ENCODE measurements at places on chromosomes 4 and X.

- DNase-seq, result no peak
Measured at GRCh38 chr4:39045827-39046221, 13.6 kb upstream of the TMEM156 start.

- no peak for DNase-seq
Measured at GRCh38 chrX:151779258-151779657, 44.7 kb downstream of the CNGA2 start.

GRCh38 chr4:2545321-2546013 lies 9.0 kb downstream of the FAM193A start:
- DNase-seq, result no peak

GRCh38 chr4:143390764-143391163 lies 54.1 kb downstream of the GAB1 start:
- no peak for DNase-seq

DNA sequence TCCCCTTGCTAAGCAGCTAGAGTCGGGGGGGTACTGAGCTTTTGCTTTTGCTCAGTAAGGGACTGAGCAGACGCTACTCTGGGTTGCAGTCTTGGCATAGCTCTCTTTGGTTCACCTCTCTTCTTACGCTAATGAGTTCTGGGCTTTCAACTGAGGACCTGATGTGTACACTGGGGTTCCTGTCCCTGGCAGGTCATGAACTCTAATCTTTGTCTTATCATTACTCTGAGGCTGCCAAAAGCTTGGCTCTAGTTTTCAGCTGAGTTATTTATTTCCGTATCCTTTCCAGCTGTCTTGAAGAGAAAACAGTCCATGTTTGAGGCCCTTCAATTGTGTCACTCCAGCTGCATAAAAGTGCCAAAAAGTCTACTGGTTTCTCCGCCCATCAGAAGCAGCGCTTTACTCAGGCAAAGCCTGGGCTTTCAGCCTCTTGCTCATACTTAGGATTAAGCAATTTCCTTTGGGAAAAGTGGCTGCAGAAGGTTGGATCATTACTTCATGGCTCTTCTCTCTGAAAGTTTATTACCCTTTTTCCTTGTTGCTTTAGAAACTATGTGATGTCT lies 121.0 kb upstream of the STOX2 start:
- DNase-seq, result no peak

GRCh38 chr4:15695729-15696128 lies 7.1 kb upstream of the BST1 start:
- DNase-seq, result no peak

- DNase-seq, result no peak
Measured at GRCh38 chrX:71637848-71638247, 19.5 kb upstream of the CXCR3 start.

DNA sequence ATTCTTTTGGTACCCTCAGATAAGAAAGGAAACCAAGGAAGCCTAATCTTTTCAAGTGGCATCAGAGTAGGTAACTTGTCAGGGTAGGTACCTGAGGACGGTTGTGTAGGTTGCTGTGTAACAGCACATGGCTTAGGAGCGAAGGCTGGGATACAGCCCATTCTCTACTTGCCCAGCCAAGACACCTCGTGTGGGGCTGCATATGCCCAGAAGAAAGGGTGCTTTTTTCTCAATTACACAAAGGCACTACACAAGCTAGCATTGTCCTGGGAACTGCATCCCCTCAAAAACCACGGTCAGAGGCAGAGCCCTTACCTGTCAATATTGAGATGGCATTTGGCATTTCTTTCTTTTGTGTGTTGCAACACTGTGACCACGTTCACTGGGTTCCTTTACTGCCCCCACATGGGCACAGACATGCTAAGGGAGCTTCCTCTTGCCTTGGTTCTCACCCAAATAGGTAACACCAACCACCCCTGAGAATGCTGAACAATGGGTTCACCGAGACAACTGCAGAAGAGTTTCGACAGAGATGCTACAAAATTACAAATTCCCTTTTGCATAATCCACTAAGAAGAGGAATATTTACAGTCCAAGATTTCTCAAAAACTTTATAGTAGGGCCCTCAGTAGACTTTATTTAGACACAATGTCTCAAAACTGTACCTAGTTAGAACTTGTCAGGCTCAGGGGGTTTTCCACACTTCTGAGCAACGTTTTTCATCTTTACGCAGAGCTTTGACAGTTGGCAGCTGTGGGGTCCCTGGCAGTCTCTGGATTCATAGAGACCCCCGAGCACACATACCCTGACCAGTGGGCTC lies 35.8 kb upstream of the TNIP3 start:
- DNase-seq, result no peak

GRCh38 chr4:38411092-38411491 lies 252.9 kb upstream of the KLF3 start:
- no peak for DNase-seq

GRCh38 chr4:6258741-6259140 lies 10.9 kb upstream of the WFS1 start:
- DNase-seq, result no peak

GRCh38 chr4:174009686-174010451 lies 273.6 kb downstream of the FBXO8 start:
- no peak for DNase-seq

GRCh38 chrX:48493890-48494364 lies 14.9 kb upstream of the PORCN start:
- no peak for DNase-seq

DNA sequence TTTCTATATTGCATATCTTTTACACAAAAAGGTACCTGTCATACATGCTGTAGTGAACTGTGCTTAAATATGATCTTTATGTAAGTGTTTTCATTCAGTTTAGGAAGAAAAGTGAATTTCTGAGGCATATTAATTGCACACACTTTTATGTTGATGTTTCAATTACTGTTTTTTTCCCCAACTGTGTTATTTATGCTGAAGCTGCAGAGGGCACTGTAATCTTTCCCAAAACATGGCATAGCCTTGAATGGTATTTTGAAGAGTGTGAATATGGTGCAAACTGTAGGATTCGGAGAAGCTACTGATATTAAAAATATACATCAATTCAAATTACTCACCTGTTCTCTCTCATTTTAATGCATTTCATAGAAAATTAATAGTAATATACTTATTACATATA lies 6.0 kb upstream of the CENPE start:
- no peak for DNase-seq

Measured in cerebellum (tissue), 4 donors.